ENCODE measurements at places on chromosomes 13 and 19.

DNA sequence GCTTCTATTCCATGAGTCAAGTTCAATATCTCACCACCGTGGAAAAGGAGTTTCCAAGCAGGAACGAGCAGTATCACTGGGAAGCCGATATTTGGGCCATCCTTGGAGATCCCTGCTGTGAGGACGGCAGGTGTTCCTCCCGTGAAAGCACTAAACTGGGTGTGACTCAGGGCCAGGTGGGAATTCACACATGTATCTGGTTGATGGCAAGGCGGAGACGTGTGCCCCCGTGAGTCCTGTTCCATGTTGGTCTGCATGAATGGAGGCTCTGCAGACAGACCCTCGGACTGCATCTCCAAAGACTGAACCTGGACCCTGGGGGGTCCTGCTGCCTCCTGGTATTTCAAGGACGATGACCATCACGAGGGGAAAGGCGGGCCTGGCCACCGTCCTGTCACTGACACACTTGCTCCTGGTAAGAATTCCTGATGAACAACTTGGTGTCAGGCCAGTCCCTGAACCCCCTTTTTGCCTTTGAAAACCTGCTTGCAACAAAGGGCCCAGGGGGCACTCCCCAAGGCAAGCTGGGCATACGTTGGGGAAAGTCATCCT is 22.8 kb upstream of the GAS6 start:
- DNase-seq, result no peak

- DNase-seq, result no peak
Measured at GRCh38 chr19:37078717-37079032, 442 bp downstream of the ZNF420 start.

DNA sequence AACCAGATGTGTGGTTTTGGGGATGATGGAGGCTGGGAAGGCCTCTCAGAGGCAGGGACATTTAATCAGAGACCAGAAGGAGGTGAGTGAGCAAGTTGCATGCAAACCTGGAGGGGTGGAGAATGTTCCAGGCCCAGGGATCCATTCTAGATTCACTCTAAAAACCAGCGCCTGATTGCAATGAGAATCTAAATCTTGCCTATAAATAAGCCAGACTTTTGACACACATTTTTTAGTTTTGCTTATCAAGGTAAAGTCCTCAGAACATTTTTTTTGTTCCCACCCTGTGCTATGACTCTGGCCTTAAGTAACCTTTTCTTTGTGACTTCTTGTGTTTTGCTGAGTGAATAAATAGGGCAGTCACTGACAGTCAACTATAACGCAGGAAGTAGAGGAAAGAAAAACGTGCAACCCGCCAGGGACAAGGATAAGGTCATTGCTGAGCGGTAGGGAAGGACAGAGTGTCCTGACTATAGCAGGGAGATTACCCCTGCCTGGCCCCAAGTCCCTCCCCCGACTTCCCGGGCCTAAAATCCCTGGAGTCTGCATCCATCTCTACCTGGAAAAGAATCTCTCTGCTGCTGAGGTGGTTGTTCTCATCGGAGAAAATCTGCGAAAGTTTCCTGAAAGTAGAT is 14.4 kb downstream of the RGL3 start:
- DNase-seq, result no peak

- no peak for DNase-seq
Measured at GRCh38 chr19:41649827-41650226, 23.0 kb upstream of the CEACAM4 start.

- DNase-seq, result no peak
Measured at GRCh38 chr13:24503379-24503696, 9.2 kb downstream of the PARP4 start.

DNA sequence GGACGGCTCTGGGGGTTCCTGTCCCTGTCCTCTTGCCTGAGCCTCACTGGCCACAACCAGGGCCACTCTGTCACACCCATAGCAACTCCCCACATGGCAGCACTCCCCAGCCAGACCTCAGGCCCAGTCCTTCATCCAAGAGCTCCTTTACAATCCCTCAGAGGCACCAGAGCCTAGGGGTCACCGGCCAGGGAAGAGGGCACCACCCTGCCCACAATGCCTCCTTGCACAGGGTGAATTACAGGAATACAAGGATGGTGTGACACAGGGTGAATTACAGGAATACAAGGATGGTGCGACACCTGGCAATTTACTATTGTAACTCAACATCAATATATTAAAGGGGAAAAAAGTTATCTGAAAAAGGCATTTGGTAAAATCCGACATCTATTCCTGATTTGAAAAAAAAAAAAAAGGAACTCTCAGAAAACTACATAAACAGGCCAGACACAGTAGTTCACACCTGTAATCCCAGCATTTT is 16.5 kb downstream of the MIER2 start:
- DNase-seq, result no peak

- peak; percentile 62 for DNase-seq
Measured at GRCh38 chr19:44951179-44952159, 3.7 kb upstream of the CLPTM1 start.

DNA sequence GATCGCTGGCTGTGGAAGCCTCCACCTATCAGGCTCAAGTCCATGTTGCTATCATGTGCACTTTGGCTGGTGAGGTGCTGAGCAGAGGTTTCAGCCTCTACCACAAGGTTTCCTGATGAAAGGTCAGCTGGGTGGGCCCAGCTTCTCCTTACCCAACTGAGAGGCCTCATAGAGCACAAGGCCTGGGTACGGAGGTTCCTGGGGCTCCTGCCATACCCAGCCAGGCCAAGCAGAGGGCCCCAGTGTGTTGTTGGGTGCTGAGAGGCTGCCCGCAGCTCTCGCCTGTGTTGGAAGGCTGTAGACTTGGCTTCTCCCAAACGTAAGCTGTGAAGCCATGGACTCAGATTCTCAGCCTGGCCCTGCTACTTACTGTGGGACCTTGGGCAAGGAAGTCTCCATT is 28.2 kb downstream of the ACTN4 start:
- DNase-seq, result no peak

GRCh38 chr13:78137404-78138142 is 218.9 kb upstream of the EDNRB start:
- DNase-seq, result peak; percentile 60

DNA sequence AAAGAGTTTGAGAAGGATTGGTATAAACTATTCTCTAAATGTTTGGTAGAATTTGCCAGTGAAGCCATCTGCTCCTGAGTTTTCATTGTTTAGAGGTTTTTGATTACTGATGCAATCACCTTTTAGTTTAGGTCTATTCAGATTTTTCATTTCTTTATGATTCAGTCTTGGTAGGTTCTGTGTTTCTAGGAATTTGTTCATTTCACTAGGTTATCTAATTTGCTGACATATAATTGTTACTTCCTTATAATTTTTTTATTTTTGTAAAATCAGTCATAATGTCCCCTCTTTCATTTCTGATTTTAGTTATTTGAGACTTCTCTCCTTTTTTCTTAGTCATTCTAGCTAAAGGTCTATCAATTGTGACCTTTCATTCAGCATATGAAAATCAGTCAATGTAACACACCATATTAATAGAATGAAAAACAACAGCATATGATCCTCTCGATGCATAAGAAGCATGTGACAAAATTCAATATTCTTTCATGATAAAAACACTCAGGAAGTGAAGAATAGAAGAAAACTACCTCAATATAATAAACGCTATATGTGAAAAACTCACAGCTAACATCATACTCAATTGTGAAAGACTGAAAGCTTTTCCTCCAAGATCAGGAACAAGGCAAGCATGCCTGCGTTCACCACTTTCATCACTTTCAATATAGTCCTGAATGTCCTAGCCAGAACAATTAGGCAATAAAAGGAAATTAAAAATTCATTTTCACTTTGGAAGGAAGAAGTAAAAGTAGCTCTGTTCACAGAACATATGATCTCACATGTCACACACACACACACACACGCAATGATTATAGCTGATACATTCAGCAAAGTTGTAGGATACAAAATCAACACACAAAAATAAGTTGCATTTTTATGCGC is 149.1 kb downstream of the COG6 start:
- DNase-seq, result no peak

DNA sequence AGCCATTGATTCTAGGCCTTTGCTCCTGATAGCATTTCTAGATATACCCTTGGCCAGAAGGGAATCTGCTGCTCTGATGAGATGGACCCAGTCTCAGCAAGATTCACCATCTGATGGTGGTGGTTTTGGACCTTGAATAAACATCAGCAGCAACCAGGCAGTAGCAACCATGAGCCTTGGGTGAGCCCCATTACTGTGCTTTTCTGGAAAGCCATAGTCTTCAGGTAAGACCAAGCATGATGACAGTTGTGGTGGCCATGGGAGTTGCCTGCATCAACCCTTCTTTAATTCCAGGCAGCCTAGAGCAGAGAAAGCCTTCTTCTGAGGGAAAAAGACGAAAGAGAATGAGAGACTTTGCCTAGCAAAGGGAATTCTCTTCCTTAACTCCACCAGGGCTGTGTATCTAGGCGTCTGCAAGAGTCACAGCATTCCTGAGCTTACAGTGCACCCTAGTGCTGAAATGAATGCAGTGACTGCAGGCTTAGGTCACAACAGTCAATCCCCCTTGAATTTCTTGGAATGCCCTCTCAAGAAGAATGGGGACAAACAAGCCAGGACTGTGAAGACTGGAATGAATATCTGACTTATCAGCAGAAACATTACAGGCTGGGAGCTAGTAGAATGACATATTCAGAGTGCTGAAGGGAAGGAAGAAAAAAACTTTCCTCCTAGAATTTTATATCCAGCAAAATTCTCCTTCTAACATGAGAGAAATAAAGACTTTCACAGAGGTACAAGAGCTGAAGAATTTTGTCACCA is 942.4 kb upstream of the PCDH20 start:
- no peak for DNase-seq

DNA sequence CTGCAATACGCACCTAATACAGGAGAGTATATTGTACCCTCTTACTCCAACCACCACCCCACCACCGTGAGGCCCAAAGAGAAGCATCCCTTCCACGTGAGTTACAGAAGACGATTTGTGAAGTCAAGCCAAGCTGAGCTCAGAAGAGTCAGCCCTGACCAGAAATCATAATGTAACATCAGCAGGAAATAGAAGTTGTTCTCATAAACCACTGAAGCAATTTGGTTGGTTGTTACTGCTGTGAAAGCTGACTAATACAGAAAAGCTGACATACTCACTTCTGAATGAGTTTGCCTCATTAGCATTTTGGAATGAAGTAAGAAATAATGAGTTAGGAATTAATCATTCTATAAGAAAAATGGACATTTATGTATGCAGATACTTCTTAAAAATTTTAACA is 749.4 kb upstream of the SLC10A2 start:
- no peak for DNase-seq

DNA sequence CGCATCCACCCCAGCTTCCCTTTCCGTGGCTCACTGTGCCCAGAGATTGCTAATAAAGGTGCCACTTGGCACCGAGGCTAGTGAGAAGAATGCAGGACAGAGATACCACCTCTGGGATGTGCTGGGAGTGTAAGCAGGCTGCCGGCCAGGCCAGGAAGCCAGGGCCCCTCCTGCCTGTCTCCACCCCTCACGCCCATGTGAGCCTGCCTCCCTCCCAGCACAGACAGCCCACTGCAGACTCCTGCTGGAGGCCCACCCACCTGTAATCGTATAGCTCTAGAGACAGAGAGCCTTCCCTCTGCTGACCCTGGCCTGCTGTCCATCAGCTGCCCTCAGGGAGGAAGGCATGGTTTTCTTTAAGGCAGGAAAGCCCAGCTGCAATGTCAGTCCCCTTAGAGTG is 13.9 kb downstream of the VSTM2B start:
- no peak for DNase-seq

GRCh38 chr13:113650731-113651148 is 7.3 kb downstream of the ATP4B start:
- no peak for DNase-seq

DNA sequence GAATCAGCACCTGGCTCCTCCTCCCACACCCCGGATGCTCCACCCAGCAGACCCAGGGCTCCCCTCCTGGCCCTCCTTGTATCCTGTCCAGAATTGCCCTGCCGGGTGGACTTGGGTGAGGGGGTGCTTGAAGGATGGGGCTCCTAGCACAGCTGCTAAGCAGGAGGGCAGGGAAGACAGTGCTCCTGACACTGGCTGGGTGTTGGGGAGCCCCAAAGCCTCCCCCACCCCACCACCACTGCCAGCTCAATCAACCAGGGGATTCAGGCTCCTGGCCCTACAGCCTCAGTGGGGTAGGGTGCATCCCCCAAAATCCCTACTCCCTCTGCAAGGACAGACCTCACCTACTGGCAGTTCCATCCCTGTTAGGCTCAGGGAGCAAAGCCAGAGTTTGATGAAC is 2.6 kb upstream of the CYP4F11 start:
- DNase-seq, result no peak

- peak; percentile 37 for DNase-seq
Measured at GRCh38 chr19:10454267-10454666, 33.9 kb downstream of the PDE4A start.

GRCh38 chr13:98989469-98990235 is 11.8 kb upstream of the DOCK9 start:
- no peak for DNase-seq

- DNase-seq, result no peak
Measured at GRCh38 chr19:47058621-47059022, 10.2 kb upstream of the TMEM160 start.

- DNase-seq, result no peak
Measured at GRCh38 chr13:26685606-26686005, 75.0 kb downstream of the GPR12 start.

- no peak for DNase-seq
Measured at GRCh38 chr13:88189728-88190127, 518.6 kb downstream of the SLITRK5 start.

DNA sequence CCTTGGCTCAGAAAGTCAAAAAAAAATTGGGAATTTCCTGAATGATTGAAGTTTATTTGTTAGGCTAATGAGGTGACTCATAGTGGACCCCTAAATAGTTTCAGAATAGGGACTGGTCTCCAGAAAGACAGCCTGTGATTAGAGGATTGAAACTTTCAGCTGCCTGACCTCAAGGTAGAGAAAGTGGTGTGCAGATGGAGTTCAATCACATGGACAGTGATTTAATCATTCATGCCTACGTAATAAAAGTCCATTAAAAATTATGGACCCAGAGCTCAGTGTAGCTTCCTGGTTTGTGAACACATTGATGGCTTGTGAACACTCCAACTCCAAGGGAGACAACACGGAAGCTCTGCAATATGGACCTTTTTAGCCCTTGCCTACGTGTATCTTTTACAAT is 533.2 kb upstream of the PCDH9 start:
- no peak for DNase-seq

GRCh38 chr19:4174895-4175668 is 7.3 kb downstream of the SIRT6 start:
- no peak for DNase-seq

DNA sequence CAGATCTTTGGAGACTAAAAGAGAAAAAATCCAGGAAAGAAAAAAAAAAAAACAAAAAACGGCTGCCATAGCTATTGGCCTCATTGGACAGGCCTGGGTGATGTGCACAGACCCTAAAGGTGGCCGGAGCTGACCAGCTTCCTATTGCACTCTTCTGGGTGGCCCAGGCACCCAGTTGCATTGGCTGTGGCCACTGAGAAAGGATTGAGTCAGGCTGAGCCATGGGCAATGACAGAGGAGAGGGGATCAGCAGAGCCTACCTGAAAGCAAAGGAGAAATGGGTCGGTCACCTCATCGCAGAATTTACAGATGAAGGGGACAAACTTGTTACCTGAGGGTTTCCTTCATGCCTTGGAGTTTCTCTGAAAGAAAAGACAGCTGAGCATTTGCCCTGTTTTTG is 17.3 kb downstream of the HMGB1 start:
- no peak for DNase-seq
